ENCODE measurements at places on chromosomes 5 and 9. TPM values are rescaled to one million over a fixed set of nuclear protein-coding genes. Genes with fewer than 3 reads are reported as not detected.

The GZMA gene
- polyA plus RNA-seq = not detected

The GNA14 gene
- 6.3 TPM for polyA plus RNA-seq

The HAVCR2 gene
- polyA plus RNA-seq = 0.06 TPM

The SPATA31C1 gene
- 0.19 TPM for polyA plus RNA-seq

The CCL27 gene
- 0.28 TPM for polyA plus RNA-seq

The SLC4A9 gene
- polyA plus RNA-seq = 0.24 TPM

The NSG2 gene
- polyA plus RNA-seq = 0.56 TPM

The AHRR gene
- 0.41 TPM for polyA plus RNA-seq

The GNE gene
- 5.1 TPM for polyA plus RNA-seq

The DRD1 gene
- 0.05 TPM for polyA plus RNA-seq

The RNF224 gene
- 0.25 TPM for polyA plus RNA-seq

The MRPS30 gene
- polyA plus RNA-seq = 101 TPM

The CARD19 gene
- 112 TPM for polyA plus RNA-seq

The SV2C gene
- 0.05 TPM for polyA plus RNA-seq

The PCDHA5 gene
- 0.28 TPM for polyA plus RNA-seq

The CBY3 gene
- 0.39 TPM for polyA plus RNA-seq

The BTNL3 gene
- polyA plus RNA-seq = not detected

The RANBP3L gene
- polyA plus RNA-seq = not detected

The CLIC3 gene
- 0.33 TPM for polyA plus RNA-seq

The RELL2 gene
- polyA plus RNA-seq = 33.1 TPM

The IFNA21 gene
- polyA plus RNA-seq = not detected

The WDR38 gene
- polyA plus RNA-seq = not detected

The MZB1 gene
- 0.39 TPM for polyA plus RNA-seq

The SPATA9 gene
- not detected for polyA plus RNA-seq

The SLC6A3 gene
- polyA plus RNA-seq = 0.91 TPM
